ENCODE measurements at places on chromosomes 6 and 20. TPM values are rescaled to one million over a fixed set of nuclear protein-coding genes. Genes with fewer than 3 reads are reported as not detected.

HDGFL1 gene
- not detected for total RNA-seq

ME1 gene
- total RNA-seq: 25.8 TPM

OR2J3 gene
- total RNA-seq: not detected

LY6G6F gene
- total RNA-seq: not detected

MRAP2 gene
- 4.9 TPM for total RNA-seq

GMDS gene
- total RNA-seq: 11.8 TPM

LZTS3 gene
- 4.3 TPM for total RNA-seq

IMPG1 gene
- 0.37 TPM for total RNA-seq
